PC-3 (cell line): ENCODE measurements at places on chromosomes 16 and 17. TPM values are rescaled to one million over a fixed set of nuclear protein-coding genes. Genes with fewer than 3 reads are reported as not detected.
A peak's percentile ranks its signal among the peaks of the same experiment; 100 is the strongest.

GRCh38 chr17:45904866-45905265 lies 10.5 kb downstream of the MAPT start:
- no peak for DNase-seq

GRCh38 chr17:60743282-60743681 lies 65.6 kb downstream of the BCAS3 start:
- DNase-seq = no peak

GRCh38 chr16:84749815-84750214 lies 50.0 kb downstream of the USP10 start:
- DNase-seq = no peak

DNA sequence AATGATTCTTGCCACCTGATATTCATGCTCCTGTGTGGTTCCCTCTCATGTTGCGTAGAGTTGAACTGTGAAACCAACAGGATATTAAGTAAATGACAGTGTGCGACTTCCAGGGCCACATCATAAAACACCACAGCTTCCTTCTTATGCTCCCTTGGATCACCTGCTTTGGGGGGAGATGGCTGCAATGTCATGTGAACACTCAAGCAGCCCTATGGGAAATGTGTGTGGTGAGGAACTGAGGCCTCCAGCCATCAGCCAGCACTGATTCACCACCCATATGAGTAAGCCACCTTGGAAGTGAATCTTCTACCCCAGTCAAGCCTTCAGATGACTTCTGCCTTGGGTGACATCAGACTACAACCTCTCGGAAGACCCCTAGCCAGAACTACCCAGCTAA lies 427.5 kb downstream of the UTP18 start:
- no peak for DNase-seq

- no peak for DNase-seq
Measured at GRCh38 chr16:87002717-87003413, 314.3 kb downstream of the C16orf95 start.

DNA sequence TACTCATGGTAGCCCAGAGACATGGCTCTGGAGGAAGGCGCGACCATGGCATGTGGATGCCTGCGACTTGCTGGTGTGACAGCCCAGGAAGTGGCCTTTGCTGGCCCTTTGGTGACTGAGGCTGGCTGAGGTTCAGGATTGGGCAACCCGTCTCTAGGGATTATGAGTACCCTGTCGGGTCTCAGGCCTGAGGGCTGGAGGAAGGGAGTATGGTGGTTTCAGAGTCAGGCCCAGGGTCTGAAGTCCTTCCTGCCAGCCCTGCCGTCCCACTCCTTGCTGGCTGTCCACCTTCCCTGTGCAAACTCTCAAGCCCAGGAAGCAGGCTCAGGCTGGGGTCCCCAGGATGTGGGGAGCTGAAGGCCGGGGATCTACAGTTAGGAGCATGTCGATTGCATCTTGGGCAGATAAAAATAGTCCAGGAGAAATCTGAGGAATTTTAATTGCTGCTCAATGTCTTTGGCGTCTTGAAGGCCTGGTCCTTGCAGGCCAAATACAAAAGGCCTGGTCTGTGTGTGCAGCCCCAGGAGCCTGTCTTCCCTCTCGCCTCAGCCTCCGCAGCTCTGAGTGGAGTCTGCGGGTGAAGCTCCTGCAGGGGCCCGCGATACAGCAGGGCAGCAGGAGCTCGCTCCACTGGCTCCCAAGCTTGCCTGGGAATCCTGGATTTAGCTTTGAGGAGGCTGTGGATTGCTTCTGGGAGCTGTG lies 52.5 kb downstream of the NKD1 start:
- no peak for DNase-seq

GRCh38 chr17:75996665-75997590 lies 3.7 kb upstream of the CDK3 start:
- peak; percentile 90 for DNase-seq

DNA sequence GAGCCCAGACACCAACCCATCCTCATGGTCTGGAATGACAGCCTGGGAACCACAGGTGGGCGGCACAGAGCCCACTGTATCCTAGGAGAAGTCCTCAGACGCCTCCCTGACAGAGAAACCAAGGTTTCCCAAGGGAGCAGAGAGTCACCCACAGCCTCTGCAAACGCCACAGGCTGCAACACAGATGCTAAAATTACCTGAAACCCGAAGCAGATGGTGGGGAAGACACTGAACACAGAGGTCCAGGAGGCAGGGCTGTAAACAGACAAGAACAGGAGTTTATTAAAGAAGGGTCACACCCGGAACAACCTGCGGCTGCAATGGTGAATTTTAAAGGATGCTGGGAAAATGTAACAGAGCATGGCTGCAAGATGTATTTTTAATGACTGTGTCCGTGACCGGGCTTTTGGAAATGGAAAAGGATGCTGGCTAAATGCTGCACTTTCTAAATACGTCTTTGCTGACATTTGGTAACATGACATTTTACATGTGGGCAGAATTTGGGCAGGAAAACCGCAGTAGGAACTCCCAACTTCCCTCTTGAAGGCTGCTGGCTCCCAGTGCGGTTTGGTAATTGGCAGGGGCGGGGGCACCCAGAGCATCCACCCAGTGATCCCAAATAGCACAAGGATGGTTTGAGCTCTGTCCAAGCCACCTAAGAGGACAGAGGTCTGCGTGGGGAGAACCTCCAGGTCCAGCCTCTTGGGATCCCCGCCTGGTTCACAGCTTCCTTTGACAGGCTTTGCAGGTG lies 13.1 kb downstream of the SLC38A8 start:
- DNase-seq = no peak

DNA sequence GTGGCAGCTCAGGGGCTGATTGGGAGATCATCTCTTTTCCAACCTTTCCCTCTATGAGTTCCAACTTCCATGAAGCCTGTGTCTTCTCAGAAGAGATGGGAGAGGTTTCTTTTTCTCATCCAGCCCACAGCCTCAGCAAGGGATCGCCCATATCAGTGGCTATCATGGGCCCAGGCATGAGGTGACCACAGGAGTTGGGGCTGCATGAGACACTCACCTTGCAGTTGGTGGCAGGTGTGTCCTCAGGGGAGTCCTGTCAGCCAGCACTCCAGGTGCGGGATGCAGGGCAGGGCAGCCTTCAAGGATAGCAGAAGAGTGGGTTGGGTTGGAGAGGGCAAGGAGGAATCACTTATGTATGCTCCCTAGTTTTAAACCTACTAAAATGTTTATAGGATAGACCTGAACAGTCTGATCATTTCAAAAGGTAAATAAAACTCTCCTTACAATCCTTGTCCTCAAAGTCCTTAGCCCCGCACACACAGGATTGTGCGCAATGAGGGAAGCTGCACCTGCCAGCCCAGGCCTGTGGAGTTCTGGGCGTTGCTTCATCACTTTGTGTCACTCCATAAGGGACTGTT lies 811.1 kb downstream of the KCNJ18 start:
- DNase-seq = no peak

DNA sequence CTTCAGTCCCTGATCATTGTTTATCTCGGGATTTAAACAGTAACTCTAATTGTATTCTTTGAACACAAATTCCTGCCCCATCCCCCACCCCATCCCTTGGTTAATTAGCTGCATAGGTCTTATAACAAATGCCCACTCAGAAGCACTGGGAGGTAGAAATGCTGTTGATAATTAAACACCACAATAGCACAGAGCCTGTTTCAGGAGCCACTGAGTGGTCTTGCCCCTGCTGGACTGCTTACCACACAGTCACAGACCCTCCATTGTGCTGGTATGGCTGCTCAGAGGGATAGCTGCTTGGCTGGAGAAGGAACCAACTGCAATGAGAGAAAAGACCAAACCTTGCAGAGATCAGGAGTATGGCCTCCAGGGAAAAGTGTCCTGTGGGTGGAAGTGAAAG lies 214.1 kb downstream of the ANKFN1 start:
- DNase-seq = no peak

DNA sequence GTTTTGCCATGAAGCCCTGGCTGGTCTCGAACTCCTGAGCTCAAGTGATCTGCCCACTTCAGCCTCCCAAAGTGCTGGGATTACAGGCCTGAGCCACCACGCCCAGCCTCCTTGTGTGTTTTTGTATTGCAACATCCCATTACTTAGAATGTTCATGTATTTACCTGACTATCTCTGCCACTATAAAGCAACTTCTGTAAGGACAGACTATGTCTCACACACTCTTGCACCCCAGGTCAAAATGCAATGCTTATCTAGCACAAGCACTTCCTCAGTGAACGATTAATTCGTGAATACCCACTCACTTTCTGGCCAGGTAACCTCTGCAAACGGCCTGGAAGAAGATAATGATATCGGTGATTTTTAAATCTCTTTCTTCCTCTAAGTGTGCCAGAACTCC lies 82.6 kb downstream of the NDEL1 start:
- DNase-seq = no peak

- no peak for DNase-seq
Measured at GRCh38 chr16:85231959-85232358, 119.7 kb upstream of the CIBAR2 start.

GRCh38 chr16:75818491-75818890 lies 92.2 kb upstream of the CPHXL start:
- no peak for DNase-seq

GRCh38 chr16:85173146-85173980 lies 61.1 kb upstream of the CIBAR2 start:
- peak; percentile 90 for DNase-seq

DNA sequence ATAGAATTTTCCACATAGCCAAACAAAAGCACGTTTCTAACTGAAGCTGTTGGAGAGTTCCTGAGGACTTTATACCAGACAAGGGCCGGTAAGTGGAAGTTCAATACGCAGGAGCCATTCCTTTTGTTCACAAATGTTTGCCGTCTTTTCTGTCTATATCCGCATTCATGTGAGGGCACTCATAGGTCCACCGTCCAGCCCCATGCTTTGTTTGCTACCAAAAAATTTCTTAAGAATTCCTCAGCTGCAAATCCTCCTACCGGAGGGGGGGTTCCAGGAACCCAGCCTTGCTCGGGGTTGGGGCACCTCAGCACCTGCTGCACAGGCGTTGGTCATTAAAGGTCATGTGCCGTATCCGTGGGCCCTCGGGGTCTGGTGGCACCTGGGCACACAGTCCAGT lies 276.8 kb downstream of the SEC14L1 start:
- DNase-seq = no peak

The KLHL10 gene
- not detected in 2 replicates for total RNA-seq

The TBC1D3I gene
- 0.07 TPM in 1 of 2 replicates, not detected in the other for total RNA-seq

The PLXDC1 gene
- total RNA-seq = not detected in 2 replicates

The ANKRD40CL gene
- total RNA-seq = not detected in 2 replicates

The STXBP4 gene
- total RNA-seq = 6.2 and 10.3 TPM in 2 replicates

The KRT40 gene
- not detected in 2 replicates for total RNA-seq

The CPNE7 gene
- 29.7 and 49.2 TPM in 2 replicates for total RNA-seq
